ENCODE measurements at places on chromosomes 16 and 17.

DNA sequence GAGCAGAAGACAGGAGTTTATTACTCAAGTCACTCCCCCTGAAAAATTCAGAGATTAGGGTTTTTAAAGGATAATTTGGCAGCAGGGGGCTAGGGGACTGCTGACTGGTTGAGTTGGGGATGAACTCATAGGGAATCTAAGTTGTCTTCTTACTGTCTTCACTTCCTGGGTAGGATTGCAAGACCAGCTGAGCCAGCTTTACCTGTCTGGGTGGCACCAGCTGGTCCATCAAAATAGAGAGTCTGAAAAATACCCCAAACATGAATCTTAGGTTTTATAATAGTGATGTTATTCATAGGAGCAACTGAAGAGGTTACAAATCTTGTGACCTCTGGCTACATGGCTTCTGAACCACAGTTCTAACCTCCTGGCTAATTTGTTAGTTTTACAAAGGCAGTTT lies 157.9 kb downstream of the PPM1E start:
- DNase-seq = no peak

- no peak for DNase-seq
These were observed 201.2 kb downstream of the HS3ST3A1 start for GRCh38 chr17:13400491-13400890.

DNA sequence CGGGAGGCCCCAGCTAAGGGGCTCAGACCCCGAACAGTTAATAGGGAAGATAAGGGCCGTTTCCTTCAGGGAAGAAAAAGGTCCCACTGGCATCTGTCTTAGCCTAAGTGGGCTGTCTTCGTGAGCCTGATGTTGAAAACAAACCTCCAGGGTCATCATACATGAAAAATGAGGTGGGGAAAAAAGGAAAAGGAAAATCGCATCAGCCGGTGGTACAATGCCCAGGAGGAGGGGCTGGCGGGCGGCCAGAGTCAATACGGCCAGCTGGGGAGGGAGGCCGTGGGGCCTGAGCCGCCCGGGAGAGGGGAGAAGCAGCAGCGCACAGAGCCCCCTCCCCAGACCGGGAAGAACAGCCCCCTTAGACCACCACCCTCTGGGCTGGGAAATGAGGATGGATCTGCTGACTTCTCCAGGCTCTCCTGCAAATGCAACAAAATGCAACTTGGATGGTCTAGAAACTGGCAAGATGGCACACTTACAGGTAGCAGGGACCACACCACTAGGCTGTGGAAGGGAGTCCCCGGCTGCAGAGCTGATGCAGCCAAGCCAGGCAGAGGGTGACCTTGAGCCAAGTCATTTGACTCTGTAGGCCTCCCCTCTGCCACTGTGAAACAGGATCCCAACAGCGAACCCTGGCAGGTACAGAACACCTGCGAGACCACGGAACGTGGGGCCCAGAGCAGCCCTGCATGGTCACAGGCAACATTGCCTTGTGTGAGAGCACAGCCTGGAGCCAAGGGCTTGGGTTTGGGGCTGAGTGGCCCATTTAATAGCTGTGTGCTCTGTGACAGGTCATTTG lies 448.5 kb downstream of the SOX9 start:
- no peak for DNase-seq

- DNase-seq = no peak
These were observed 20.5 kb upstream of the FA2H start for GRCh38 chr16:74795104-74795503.

- no peak for DNase-seq
These were observed 11.9 kb upstream of the HOXB2 start for GRCh38 chr17:48556576-48557401.

GRCh38 chr16:75262104-75262799 lies 10.8 kb upstream of the BCAR1 start:
- DNase-seq = no peak

DNA sequence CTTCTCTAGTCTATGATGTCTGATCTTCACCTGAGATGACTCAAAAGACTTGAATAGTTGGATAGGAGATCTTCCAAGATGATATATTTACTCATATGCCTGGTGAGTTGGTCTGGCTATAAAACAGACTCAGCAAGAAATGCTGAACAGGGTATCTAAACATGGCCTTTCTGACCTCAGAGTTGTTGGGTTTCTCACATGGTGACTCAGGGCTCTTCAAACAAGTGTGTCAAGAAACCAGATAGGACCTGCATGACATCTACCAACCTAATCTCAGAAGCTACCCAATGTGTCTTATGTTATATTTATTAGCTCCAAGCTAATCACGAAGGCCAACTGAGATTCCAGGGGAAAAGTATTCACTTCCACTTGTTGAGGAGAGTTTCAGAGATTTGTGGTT lies 1477.3 kb downstream of the CDH8 start:
- no peak for DNase-seq

DNA sequence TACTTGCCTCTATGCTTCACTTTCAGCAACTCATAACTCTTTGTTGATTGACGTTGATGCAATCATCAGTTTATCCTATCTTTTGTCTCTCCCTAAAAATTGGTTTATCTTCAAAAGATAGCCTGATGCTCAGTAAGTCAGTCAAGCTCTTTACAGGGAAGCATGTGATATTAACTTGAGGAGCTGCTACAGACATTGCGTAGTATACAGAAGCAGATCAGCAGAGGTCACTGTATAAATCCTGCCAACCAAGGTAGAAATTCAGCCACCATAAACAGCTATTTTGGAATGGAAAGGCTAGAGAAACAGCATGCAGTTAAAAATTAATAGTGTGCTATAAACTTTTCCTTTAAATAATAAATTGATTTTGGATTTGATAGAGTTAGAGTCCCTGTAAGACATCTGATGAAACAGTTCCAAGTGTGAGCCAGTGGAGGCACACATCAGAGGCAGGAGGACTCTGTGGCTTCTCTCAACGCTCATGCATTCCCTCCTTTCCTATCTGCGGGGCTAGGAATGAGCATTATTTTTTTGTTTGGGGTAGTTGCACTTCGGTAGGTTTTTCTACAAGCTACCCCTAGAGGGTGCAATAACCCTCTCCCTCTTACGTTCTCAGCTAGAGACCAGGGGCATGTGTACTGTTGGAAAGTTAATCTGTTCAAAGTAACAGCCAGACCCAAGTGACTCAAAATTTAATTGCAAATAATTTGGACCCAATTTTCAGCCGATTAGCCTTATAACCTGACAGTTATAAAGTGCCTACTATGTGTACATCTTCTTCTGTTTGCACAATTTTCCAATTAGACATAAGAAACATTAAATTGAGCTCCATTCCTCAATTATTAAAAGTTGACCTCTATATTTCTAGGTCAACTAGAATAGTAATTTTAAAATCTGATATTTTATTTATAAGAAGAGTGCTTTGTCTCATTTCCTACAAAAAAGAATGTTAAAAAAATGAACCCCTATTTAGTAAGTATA lies 647.7 kb upstream of the SOX9 start:
- DNase-seq = no peak

GRCh38 chr17:49337884-49338283 lies 24.2 kb downstream of the ZNF652 start:
- no peak for DNase-seq

DNA sequence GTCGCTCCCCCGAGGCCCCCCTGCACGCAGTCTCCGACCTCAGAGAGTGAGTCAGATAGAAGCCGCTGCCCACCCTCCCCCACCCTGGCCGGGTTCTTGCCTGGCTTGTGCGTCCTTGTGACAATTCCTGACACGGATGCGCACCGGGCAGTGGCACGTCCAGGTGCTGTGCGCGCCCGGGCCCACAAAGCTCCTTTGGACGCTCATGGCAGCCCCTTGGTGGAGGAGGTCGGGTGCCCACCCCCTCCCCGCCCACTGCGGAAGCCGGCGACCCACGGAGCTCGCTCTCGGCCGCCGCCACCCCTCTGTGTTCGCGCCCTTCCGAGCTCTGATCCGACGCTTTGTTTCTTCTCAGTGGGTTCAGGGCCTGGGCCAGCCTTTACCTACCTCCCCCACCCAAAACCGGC lies 662 bp upstream of the TUBB3 start:
- DNase-seq = no peak

- DNase-seq = no peak
These were observed 29.6 kb downstream of the HS3ST3B1 start for GRCh38 chr17:14330492-14330962.

DNA sequence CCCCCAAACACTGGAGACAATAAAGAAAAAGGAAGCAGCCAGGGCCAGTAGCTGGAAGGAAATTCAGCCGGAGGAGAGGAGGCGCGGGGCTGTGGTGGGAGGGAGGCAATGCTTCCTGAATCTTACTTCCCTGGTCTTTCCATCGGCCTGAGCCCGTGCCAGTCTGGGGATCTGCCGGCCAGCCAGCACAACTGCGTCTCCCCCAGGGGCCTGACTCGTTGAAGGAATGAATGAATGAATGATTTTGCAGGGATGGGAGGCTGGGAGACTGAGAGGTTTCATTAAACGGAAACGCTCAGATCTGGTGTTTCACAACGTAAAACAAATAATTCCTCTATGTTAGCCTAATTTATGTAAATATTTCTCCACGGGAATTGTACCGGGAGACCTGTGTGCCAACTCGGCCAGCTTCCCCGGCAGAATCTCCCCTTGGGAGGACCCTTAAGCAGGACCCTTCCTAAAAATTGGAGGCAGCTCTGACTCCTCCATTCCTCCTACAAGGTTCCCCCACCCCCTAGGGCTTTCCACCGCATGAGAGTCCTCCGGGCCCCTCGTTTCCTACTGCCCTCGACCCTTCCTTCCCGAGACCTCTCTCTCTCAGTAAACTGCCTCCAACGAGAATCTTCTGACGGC lies 1.3 kb upstream of the BAIAP2 start:
- DNase-seq = no peak

GRCh38 chr17:15397620-15398019 lies 56.2 kb upstream of the TEKT3 start:
- DNase-seq = no peak

DNA sequence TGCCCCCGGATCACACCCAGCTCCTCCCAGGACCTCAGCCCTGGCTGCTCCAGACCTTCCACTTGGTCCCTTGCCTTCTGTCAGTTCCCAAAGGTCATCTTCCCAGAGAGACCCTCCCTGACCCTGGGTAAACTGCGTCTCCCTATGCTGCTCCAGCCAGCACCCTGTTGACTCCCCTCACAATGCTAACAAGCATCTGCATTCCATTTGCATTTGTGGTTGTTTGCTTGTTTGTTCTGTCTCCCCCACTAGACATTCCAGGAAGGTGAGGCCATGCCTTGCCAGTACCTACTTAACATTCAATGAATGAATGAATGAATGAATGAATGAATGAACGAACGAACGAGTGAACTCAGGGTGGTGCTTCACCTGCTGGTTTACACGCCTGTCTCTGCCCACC lies 171.2 kb downstream of the WSCD1 start:
- DNase-seq = no peak

DNA sequence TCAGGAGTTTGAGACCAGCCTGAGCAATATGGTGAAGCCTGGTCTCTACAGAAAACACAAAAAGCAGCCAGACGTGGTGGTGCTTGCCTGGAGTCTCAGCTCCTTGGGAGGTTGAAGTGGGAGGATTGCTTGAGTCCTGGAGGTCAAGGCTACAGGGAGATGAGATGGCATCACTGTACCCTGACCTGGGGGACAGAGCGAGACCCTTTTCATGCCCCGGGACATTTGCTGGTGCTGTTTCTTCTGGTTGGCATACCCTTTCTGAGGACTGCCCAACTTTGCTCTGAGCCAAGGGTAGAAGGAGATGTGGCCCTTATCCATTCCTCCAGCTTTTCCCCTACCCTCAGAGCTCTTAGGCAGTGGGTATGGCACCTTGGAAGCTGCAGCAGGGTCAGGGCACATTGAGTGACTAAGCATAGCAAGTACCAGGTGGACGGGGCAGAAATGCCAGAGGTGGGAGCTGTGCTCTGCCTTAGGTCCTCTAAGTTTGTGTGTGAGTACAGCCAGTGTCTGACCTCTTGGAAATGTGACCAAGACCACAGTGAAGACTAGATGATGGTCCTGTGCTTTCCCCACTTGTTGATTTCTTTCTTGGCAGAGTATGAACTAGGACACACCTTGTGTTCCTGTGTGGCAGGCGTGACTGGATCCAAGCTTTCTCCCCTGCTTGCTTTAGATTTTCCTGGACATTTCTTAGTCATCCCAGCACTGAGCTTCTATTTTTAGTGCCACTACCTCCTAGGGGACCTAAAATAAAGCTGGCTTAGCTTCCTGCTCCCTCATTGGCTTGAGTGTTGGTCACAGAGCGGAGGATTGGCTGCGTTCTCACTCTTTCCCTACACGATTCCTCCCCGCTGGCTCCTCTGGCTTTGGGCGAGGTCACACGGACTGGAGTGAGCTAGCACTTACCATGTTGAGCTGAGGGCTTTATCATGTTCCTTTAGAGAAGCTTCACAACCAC lies 9.9 kb upstream of the EDC4 start:
- DNase-seq = no peak

DNA sequence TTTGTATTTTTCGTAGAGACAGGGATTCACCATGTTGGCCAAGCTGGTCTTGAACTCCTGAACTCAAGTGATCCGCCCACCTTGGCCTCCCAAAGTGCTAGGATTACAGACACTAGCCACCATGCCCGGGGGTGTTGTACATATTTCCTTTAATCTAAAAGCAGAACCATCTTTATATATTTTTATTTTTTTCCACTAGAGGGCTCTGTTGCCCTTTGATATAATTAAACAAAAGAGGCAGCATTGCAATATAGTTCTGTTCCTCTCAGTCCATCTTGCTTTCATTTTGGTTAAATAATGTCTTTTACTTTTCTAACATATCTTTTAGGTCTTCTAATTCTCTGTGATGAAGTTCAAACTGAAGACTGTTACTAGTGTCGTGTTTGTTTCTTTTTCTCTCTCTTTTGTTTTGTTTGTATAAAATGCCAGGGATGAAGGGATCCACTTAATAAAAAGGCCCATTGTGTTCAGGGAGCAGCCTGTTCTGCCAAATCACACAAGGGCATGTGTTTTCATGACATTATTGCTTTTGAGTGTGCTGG lies 23.4 kb downstream of the WWOX start:
- DNase-seq = no peak

GRCh38 chr16:67256701-67257230 lies 8.0 kb downstream of the SLC9A5 start:
- DNase-seq = no peak

DNA sequence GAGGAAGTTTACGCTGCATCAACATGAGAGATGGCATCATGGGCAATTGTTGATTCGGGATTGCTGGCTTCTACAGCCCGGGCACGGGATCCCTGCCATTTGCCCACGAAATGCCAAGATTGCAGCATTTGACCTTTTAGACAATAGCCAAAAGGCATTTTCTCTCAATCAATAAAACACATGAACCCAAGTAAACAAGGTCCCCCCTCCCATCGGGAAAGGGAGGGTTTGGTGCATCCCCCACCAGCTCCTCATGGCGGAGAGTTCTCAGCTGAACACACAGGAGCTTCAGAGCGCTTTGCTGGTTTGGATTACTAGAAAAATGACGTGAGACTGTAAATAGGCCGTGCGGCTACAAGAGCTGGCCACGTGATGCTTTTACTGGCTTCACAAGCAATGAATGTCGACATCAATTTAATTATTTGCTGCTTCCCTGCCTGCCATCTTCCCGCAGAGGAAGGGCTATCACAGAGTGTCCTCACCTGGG lies 147.6 kb downstream of the C16orf95 start:
- no peak for DNase-seq

- DNase-seq = no peak
These were observed 21.1 kb downstream of the SLFN11 start for GRCh38 chr17:35352284-35352683.

Data from vagina (tissue), 2 donors.